Activated T-cell treated with anti-CD3 and anti-CD28 coated beads, Interleukin-2, amount 50 U/mL, for 72 hours (primary cell): ENCODE measurements at places on chromosomes 2 and 18.

- DNase-seq = no peak
Measured at GRCh38 chr18:48847807-48848486, 102.8 kb downstream of the SMAD7 start.

GRCh38 chr2:167860082-167860481 is 387.3 kb downstream of the STK39 start:
- no peak for DNase-seq

GRCh38 chr2:75820693-75821092 is 110.0 kb upstream of the GCFC2 start:
- no peak for DNase-seq

GRCh38 chr2:220941683-220942082 is 630.4 kb downstream of the EPHA4 start:
- no peak for DNase-seq

- DNase-seq = peak; percentile 40
Measured at GRCh38 chr2:158745067-158745865, 49.9 kb upstream of the DAPL1 start.

- no peak for DNase-seq
Measured at GRCh38 chr18:11279461-11279860, 130.1 kb upstream of the PIEZO2 start.
